ENCODE measurements at places on chromosomes 3 and 15. TPM values are rescaled to one million over a fixed set of nuclear protein-coding genes. Genes with fewer than 3 reads are reported as not detected.

The TLR9 gene
- not detected for total RNA-seq

The ANKRD34C gene
- total RNA-seq, result not detected

The FAM107A gene
- total RNA-seq, result not detected

The PYGO1 gene
- 7.5 TPM for total RNA-seq

The SEMA3G gene
- total RNA-seq, result 0.21 TPM

The NEIL1 gene
- 6.2 TPM for total RNA-seq

The CSPG4 gene
- total RNA-seq, result 6.0 TPM

The C15orf61 gene
- 2.9 TPM for total RNA-seq

The CDHR4 gene
- not detected for total RNA-seq

The DNASE1L3 gene
- not detected for total RNA-seq

The XYLB gene
- 3.3 TPM for total RNA-seq

The DNAH12 gene
- under 0.01 TPM for total RNA-seq

The ESYT3 gene
- total RNA-seq, result 0.92 TPM

The C3orf33 gene
- 2.6 TPM for total RNA-seq

The WNT7A gene
- total RNA-seq, result 48.2 TPM

The SLITRK3 gene
- total RNA-seq, result not detected

The KBTBD13 gene
- not detected for total RNA-seq

The ZNF80 gene
- not detected for total RNA-seq

The TP53BP1 gene
- total RNA-seq, result 31.5 TPM

The CCRL2 gene
- total RNA-seq, result not detected

The NEK11 gene
- total RNA-seq, result 4.2 TPM

The PPARG gene
- total RNA-seq, result 0.63 TPM

The MSL2 gene
- 22.1 TPM for total RNA-seq

The SSUH2 gene
- 0.11 TPM for total RNA-seq

The VWA5B2 gene
- total RNA-seq, result not detected

DNA sequence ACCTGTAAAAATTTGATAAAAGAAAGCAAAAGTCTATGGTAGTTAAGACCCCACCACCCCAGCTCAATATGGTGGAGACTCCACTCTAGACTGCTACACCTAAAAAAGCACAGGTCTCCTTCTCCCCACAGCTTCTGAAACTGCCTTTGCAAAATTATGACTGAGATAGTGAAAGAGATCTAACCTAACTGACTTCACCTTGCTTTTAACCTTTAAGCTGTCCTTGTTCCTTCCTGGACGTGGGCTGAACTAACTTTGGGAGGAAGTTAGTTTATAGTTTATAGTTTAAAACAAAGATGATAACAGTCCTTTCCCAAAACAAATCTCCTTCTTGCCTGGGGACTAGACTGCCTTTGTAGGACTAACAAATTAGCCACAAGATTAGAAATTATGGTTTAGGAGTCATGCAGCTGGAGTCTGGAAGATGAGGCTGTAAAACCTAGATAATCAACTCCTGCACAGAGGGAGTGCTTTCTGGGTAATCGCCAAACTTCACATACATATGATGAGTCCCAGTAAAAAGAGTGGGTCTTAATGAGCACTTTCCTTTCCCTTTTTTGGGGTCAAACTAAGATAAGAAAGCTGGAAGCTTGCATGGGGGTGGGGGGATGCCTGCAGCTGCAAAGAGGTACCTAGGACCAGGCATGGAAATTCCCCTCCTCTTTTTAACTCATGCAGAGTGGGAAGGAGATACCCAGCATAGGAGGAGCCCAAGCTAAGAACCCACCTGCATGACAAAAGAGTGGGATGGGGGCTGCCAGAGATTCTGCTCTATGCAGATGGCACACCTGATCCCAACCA is 17.5 kb downstream of the CCR8 start:
- DNase-seq, result no peak

DNA sequence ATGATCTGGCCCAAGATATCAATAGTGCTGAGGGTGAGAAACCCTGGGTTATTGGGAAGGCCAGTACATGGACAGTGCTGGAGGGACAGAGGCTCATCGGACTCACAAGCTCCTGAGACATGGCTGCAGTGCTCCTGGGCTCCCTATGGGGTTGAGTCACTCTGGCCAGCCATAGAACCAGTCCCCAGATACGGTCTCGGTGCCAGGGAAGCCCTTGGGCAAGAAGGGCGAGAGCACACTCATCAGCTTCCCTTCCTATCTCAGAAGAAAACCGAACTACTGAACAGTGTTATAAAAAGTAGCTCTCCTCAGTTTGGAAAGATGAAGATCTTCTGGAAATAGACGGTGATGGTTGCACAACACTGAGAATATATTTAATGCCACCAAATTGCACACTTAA is 34.4 kb downstream of the POC1A start:
- no peak for DNase-seq

- no peak for DNase-seq
Observed at GRCh38 chr3:59978979-59979378, 929.2 kb upstream of the CFAP20DC start.

- DNase-seq, result no peak
Observed at GRCh38 chr3:185583925-185584324, 2.2 kb upstream of the SENP2 start.

GRCh38 chr15:57500979-57501576 is 90.6 kb upstream of the MYZAP start:
- DNase-seq, result no peak

- DNase-seq, result no peak
Observed at GRCh38 chr3:169311381-169311780, 352.1 kb downstream of the MECOM start.

DNA sequence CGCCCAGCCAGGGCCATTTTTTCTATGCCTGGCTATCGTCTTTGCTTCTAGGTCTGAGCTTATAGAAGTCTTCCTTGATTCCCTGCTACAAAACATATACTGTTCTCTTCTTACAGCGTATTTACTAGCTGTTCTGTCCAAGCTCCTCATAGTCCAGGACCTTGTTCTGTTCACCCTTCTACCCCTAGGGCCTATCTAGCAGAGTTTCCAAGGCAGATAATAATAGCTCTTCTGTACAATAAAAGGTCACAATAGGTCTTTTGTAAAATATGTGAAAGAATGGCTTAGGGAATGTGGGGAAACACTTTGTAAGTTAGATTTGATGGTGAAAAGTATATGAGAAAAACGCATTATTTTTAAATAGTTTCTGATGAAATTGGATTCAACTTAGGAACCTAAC is 158.2 kb downstream of the P3H2 start:
- DNase-seq, result no peak

DNA sequence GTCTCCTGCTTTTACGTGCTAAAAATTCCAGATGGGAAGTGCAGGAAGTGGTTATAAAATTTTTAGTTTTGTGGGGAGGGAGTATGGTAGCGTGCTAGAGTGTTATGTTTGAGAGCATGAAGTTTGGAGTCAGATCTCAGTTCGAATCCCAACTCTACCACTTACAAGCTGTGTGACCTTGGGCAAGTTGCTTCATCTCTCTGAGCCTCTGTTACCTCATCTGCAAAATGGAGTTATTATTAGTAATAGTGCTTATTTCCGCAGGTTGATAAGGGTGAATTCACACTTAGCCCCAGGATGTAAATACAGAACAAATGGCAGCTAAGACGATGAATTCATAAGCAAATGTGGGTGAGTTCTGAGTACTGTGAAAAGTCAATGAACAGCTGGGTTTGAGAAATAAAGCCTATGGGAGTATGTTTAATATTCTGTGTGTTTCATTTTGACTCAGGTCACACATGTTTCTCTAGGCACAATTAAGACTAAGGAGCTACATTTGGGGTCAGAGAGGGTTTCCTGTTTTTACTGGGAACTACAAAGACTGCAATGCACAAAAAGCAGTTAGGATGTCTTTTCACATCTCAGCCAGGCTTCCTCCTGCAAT is 73.1 kb upstream of the FEZF2 start:
- no peak for DNase-seq

GRCh38 chr15:65249641-65250040 is 37.0 kb downstream of the PARP16 start:
- no peak for DNase-seq

GRCh38 chr15:75947092-75947491 is 43.4 kb downstream of the FBXO22 start:
- peak; percentile 97 for DNase-seq

GRCh38 chr15:41989573-41990242 is 17.4 kb upstream of the EHD4 start:
- DNase-seq, result peak; percentile 41

DNA sequence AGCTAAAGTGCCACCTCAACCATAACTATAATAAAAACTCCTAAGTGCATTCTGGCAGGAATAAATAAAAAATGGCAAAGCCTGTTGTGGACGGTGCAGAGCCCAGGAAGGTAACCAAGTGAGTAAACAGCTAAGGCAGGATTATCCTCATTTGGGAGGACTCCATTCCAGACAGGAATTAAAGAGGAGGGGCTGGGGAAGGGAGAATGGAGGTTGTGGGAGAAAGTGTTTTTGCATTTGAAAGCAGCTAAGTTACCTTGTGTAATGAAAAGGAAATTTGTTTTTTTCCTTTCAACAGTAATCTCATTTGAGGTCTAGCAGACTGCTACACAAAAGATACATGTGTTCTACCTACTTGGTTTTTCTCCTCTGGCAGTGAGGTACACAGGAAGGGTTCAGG is 248.5 kb downstream of the TIGIT start:
- DNase-seq, result no peak

DNA sequence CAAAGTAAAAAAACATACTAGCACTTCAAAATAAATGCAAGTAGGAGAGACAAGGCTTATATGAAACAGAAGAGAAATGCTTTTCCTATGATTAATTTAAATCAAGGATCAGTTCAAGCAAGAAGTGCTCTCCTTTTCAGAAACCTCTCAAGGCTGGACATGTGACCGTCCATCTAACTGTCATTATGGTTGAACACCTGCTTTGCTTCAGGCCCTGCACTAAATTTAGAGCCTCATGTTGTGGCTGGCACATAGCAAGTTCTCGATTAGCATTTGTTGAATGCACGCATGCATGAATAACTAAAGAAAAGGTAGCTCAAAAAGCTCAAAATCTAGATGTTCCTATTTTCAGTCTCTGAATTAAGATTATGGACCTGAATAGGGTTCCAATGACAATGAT is 82.0 kb downstream of the SV2B start:
- no peak for DNase-seq

DNA sequence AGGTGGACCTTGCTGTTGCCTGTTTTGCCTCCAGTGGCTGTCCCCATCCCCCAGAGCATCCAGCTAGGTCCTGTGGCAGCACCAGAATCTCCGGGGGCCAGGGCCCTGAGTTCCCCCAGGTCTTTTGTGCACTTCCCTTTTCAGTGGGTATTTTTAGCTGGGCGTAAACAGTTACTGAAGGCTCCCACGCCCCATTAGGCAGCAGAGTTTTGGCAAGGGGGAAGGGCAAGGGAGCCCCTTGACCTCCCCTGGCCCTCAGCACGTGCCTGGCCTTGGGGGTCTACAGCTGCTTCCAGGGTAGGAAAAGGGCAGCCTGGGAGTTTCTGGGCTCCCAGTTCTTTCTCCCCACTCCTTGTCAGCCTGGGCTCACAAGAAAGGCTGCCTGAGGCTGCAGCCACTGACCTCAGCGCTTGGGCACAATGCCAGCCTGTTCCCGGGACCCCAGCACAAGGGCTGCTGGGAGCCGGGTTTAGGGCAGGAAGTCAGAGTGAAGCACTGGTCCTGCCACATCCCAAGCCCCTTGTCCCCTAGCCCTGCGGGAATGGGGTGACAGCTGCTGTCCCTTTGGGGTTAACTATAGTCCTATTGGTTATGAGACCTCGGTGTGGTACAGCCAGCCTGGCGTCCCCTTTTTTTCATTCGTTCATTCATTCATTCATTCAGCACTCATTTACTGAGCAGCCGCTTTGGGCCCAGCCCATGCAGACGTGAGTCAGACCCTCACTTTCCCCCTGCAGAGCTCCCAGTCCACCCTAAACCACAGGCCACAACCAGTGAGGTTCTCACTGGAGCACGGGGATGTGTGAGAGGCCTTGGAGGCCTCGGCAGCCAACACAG is 8.4 kb downstream of the CSK start:
- DNase-seq, result no peak

DNA sequence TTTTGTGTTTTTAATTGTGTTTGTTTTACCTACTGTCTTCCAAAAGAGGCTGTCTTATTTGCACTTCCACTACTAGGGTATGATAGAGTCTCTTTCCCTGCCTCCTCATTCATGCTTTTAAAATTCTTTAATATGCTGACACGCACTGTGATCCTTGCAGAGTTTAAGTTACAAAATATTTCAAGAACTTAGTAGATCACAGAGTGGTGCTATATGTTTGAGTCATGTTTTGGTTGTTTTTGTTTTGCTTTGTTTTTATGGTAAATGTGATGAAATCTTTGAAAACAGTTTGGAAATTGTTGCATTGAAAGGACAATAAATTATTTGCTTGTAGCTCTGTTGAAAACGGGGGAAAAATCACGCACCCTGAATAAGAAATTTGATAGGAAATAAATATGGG is 5.9 kb upstream of the ABHD10 start:
- DNase-seq, result no peak

GRCh38 chr3:123421353-123422174 is 27.3 kb downstream of the ADCY5 start:
- no peak for DNase-seq

GRCh38 chr3:174444391-174444790 is 414.7 kb upstream of the NAALADL2 start:
- no peak for DNase-seq

- no peak for DNase-seq
Observed at GRCh38 chr15:31571676-31572075, 245.0 kb downstream of the KLF13 start.

GRCh38 chr15:60941448-60941847 is 287.7 kb downstream of the RORA start:
- peak; percentile 88 for DNase-seq

- DNase-seq, result peak; percentile 47
Observed at GRCh38 chr3:132180337-132180791, 136.8 kb upstream of the ACP3 start.

GRCh38 chr3:125078951-125079674 is 23.3 kb upstream of the HEG1 start:
- DNase-seq, result no peak

GRCh38 chr3:151896246-151897012 is 23.0 kb downstream of the SUCNR1 start:
- DNase-seq, result peak; percentile 87

DNA sequence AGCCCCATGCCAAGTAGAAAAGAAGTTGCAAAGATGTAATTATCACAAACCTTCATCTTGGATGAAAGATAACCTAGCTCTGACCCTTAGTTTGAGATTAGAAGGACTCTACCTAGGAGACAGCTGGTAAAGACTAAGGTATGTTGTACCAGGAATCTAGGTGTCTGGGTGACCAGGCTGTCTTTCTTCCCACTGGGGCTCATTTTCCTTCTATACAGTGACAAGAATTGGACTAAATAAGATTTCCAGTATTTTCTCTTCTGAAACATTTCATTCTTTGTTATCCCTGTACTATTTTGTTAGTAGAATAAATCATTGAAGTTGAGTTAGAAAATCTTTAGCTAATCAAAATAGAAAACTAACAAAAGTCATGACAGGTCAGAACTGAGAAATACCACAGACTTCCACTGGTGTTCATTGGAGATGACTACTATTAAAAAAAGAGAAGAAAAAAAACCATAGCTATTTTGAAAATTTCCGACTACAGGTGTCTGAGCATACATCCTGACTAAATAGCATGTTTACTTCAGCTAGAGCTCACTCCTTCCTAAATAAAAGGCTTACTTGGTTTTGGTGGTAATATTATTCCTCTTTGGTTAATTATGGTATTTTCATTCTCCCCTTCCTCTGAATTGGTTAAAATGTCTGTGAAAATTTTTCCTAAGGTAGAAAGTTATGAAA is 10.1 kb downstream of the TGFBR2 start:
- no peak for DNase-seq

GRCh38 chr3:181458857-181459256 is 252.9 kb upstream of the SOX2 start:
- DNase-seq, result no peak

- DNase-seq, result peak; percentile 78
Observed at GRCh38 chr3:67526246-67526645, 128.2 kb downstream of the SUCLG2 start.

GRCh38 chr15:85723960-85724945 is 70.5 kb downstream of the KLHL25 start:
- DNase-seq, result no peak
